ENCODE measurements at places on chromosomes 1 and 21. TPM values are rescaled to one million over a fixed set of nuclear protein-coding genes. Genes with fewer than 3 reads are reported as not detected.

DNA sequence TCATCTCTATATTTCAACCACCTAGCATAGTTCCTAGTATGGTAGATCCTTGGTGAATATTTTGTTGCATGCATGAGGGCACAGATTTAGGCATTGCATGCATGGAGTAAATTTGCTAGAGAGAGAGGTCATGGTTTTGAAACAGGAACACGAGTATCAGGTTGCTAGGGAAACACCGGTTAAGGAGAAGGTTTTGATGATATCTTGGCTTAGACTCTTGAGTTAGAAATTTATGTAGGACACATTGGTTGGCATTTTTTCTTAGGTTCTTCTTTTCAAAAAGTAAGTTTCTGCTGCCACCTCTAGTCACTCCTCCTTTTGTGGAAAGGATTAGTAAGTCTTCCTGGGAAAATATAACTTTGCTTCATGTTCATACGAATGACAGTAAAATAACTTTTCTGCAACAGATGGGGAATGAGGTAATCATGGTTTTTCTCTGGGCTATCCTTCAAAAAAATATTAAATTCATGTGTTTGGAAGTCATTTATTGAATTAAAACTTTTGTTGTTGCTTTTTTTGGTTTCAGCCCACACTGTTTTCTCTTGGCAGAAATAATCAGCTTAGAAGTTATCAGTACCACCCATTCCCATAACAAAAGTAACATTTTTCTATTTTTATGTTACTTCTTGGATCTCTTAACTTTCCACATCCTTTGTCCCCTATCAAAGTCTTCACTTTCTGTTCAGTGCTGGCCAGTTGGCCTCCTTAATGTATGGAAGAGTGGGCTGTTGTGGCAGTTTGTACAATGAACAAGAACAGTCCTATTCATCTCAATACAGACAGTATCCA, 97.3 kb downstream of the PLA2G4A start:
- H3K27ac ChIP-seq, result no peak overlapping the region
- no peak for DNase-seq
- peaks cover 6% of the 10 kb centered on the region for H3K4me1 ChIP-seq
- H3K27me3 ChIP-seq, result no peaks in the 10 kb centered on the region
- no peak overlapping the region for H3K4me3 ChIP-seq

DNA sequence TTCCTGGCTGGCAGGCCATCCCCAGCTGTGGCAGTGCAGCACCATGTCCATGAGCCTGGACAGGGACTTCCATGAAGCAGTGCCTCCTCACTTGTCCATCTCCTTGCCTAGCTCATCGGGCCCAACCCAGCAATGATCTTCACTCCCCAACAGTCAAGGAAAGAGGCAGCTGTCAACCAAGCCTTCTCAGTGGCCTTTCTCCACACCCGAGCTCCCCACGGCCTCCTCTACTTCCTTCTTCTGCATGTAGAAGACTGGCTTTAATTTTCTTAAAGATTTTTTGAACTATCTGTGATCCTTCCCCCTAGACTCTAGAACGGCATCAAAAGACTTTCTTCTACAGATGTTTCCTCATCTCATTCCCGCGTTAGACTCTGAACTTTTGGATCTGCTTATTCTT, 65.5 kb upstream of the COA6 start:
- no peak overlapping the region for H3K4me3 ChIP-seq
- no peaks in the 10 kb centered on the region for H3K36me3 ChIP-seq

GRCh38 chr1:239739919-239740318, 351.8 kb upstream of the FMN2 start:
- H3K4me3 ChIP-seq, result no peak overlapping the region
- H3K27me3 ChIP-seq, result no peaks in the 10 kb centered on the region
- DNase-seq, result no peak
- H3K4me1 ChIP-seq, result peaks cover 3% of the 10 kb centered on the region
- H3K36me3 ChIP-seq, result no peaks in the 10 kb centered on the region

- DNase-seq, result no peak
- H3K27me3 ChIP-seq, result no peaks in the 10 kb centered on the region
- H3K4me1 ChIP-seq, result peaks cover 13% of the 10 kb centered on the region
These were observed 1.9 kb downstream of the PSMG1 start for GRCh38 chr21:39181205-39181818.

- no peaks in the 10 kb centered on the region for H3K27me3 ChIP-seq
- no peak for DNase-seq
- H3K4me3 ChIP-seq, result no peak overlapping the region
- peaks cover 25% of the 10 kb centered on the region for H3K36me3 ChIP-seq
These were observed 72.4 kb downstream of the ADARB1 start for GRCh38 chr21:45146801-45147200.

DNA sequence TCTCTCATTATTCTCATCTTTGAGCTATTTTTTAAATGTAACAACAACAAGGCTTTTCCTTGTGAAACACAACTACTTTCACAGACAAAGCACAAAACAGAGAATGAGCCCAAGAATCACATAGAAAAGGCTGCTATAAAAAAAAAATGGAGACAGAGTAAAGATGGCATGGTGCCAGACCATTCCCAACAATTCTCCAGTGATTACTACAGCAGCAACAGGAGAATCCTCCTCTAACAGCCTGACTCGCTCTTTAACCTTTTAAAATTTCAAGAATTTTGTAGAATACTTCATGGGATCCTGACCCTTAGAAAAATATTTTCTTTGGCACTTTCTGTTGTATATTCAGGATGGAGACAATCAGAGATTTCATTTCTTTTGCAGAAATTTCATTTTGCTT, 3.8 kb upstream of the BCAS2 start:
- H3K4me1 ChIP-seq, result peaks cover 17% of the 10 kb centered on the region
- peaks cover 5% of the 10 kb centered on the region for H3K36me3 ChIP-seq
- H3K27ac ChIP-seq, result no peak overlapping the region
- no peak overlapping the region for H3K4me3 ChIP-seq
- DNase-seq, result no peak

DNA sequence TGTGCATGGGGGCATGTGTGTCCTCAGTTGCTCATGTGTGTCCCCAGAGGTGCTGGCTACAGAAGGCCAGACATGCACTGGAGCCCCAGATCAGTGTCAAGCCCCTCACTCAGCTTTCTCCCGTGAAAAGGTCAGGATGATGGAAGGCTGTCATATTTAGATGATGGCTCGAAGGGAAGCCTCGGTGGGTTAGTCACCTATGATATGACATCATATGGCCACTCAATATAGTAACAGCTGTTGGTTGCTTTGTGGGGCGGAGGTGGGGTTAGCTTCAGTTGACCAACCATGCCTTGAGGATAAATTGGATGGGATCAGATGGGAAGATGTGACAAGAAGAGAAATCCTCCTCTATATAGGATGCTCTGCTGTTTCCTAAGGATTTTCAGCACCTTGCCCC, 43.5 kb upstream of the ATF3 start:
- H3K4me1 ChIP-seq, result peaks cover 8% of the 10 kb centered on the region
- no peak overlapping the region for H3K4me3 ChIP-seq
- no peaks in the 10 kb centered on the region for H3K27me3 ChIP-seq
- H3K36me3 ChIP-seq, result no peaks in the 10 kb centered on the region
- no peak overlapping the region for H3K27ac ChIP-seq

DNA sequence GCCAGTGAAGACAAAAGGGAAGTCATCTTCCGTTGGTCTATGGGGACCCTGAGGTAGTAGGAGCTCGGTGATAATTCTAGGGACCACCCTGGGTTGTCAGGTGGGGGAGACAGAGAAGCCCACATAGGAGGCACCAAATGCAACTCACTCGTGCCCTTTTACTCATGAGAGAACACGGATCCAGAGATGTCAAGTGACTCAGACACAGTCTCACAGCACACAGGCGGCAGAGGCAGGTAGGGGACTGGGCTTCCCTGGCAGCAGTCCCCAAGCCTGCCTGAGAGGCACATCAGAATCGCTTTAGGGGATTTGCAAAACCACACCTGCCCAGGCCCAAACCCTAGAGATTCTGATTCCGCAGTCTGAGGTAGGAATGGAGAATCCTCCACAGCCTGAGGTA, 31.3 kb upstream of the RUNX3 start:
- H3K27me3 ChIP-seq, result no peaks in the 10 kb centered on the region
- H3K4me3 ChIP-seq, result no peak overlapping the region
- no peak for DNase-seq
- H3K36me3 ChIP-seq, result no peaks in the 10 kb centered on the region

- peaks cover 16% of the 10 kb centered on the region for H3K4me1 ChIP-seq
- peak; percentile 72 for DNase-seq
- peak within 1 kb of the TSS; percentile 39 for H3K4me3 ChIP-seq
- peaks cover 13% of the 10 kb centered on the region for H3K27me3 ChIP-seq
- no peaks in the 10 kb centered on the region for H3K36me3 ChIP-seq
- H3K27ac ChIP-seq, result no peak within 1 kb of the TSS
These were observed at the start of gene DYNLT5 for GRCh38 chr1:66752000-66752592. TSS of gene DYNLT5 (plus strand) at chr1:66752459. CDS start at chr1:66754659, 2,200 bp downstream.

- H3K27me3 ChIP-seq, result no peaks in the 10 kb centered on the region
- no peak overlapping the region for H3K27ac ChIP-seq
- H3K4me3 ChIP-seq, result no peak overlapping the region
- no peaks in the 10 kb centered on the region for H3K4me1 ChIP-seq
- peak; percentile 82 for DNase-seq
- no peaks in the 10 kb centered on the region for H3K36me3 ChIP-seq
These were observed 29.4 kb upstream of the CD2 start for GRCh38 chr1:116724765-116725375.

- peak overlapping the region; percentile 97 for H3K4me3 ChIP-seq
- DNase-seq, result peak; percentile 43
- peak overlapping the region; percentile 99 for H3K27ac ChIP-seq
- peaks cover 21% of the 10 kb centered on the region for H3K4me1 ChIP-seq
These were observed 2.0 kb upstream of the NID1 start for GRCh38 chr1:236066828-236067386.

DNA sequence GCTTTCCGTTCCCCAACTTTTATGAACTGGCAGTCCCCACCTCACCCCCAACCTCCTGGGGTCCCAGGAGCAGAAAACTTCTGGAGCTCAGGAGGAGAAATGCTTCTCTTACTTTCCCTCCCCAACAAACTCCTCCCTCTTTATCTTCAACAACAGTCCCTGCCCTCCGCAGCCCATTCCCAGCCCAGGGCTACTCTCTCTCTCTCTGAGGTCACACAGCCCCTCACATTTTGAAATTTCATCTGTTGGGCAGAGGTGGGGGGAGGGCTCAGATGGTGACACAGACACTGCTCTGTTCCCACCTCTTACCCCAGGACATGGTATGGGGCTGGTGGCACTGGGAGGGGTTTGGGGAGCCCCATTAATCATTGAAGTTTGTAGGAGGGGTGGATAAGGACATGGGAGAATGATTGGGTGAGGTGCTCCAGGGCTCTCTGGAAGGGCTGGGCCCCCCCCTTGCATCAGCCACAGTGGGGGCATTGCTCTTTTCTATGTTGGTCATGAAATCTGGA, 6.0 kb downstream of the PIK3CD start:
- H3K27me3 ChIP-seq, result peaks cover 15% of the 10 kb centered on the region
- H3K36me3 ChIP-seq, result no peaks in the 10 kb centered on the region
- DNase-seq, result no peak
- no peak overlapping the region for H3K4me3 ChIP-seq
- no peak overlapping the region for H3K27ac ChIP-seq

DNA sequence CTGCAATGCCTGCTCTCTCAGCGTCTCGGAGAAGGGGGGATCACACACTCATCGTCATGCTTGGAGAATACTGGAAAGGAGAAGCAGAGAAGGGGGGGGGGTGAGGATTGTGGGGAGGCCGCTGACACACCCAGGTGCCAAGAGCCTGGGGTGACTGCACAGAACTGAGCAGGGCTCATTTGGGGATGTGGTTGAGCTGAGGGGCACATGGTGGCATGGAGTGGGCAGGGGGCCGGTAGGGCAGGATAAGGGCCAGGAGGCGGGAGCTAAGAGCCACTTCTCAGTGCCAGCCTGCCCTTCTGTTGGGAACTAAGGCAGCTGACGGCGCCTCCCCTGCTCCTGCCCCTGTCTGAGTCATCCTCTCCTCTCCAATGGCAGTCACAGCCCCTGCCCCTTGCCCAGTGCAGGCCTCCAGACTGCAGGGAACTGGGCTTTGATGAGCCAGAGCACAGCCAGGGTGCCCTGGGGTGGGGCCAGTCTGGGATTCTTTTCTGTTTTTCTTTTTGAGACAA, 27.2 kb downstream of the MRPL37 start:
- DNase-seq, result peak; percentile 47
- peaks cover 37% of the 10 kb centered on the region for H3K4me1 ChIP-seq
- no peak overlapping the region for H3K27ac ChIP-seq
- no peaks in the 10 kb centered on the region for H3K27me3 ChIP-seq

- no peak overlapping the region for H3K4me3 ChIP-seq
- no peaks in the 10 kb centered on the region for H3K4me1 ChIP-seq
- DNase-seq, result no peak
These were observed 56.4 kb upstream of the ADORA3 start for GRCh38 chr1:111559736-111560279.

DNA sequence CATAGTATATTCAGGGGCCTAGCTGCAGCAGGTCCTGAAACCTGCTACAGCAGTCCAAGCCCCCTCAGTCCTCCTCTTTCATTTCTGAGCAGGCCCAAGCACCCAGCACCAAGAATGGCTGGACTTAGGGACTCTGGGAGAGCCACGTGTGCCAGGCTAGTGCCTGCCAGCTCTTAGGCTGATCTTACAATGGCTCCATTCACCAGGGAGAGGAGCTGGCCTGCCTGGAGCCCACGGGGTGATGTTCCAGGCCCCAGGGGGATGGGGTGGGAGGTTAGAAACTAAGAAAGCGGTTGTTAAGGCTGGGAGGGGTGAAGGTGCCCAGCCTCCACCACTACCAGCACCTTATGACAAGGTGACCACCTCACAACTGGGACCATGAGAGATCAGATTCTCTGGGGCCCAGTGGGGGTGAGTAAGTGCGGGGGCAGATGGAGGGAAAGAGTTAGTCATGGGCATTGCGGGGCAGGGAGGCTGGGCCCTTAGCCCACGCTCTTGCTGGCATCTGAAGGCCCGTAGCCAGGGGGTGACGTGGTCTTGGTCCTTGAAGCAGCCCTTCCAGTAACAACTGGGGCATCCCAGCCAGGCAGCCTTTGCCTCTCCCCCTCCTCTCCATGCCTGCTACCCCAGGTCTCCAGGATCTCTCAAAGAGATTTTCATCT, 30.3 kb upstream of the CLIC4 start:
- peaks cover 16% of the 10 kb centered on the region for H3K4me1 ChIP-seq
- no peaks in the 10 kb centered on the region for H3K36me3 ChIP-seq
- no peaks in the 10 kb centered on the region for H3K27me3 ChIP-seq

DNA sequence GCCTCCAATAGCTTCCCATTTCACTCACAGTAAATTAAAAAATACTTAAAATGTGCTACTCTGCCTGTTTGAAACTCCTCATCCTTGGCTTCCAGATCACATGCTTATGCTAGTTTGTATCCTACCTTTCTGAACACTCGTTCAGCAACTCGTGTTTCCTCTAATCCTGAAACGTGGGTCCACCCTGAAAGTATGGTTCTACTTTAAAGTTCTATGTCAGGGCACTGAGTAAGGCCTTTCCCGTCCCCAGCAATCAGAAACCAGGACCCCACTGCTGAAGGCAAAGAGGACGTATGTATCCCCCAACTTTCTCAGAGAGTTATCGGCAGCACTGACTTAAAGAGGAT, 419 bp upstream of the TSEN15 start:
- peak overlapping the region; percentile 90 for H3K4me3 ChIP-seq
- H3K27ac ChIP-seq, result peak overlapping the region; percentile 91
- H3K27me3 ChIP-seq, result no peaks in the 10 kb centered on the region
- peaks cover 32% of the 10 kb centered on the region for H3K4me1 ChIP-seq
- peaks cover 12% of the 10 kb centered on the region for H3K36me3 ChIP-seq

GRCh38 chr1:7539769-7540175, 231.3 kb upstream of the VAMP3 start:
- no peak overlapping the region for H3K4me3 ChIP-seq
- peaks cover 12% of the 10 kb centered on the region for H3K27me3 ChIP-seq
- H3K4me1 ChIP-seq, result no peaks in the 10 kb centered on the region

Gene KRTAP21-1
- total RNA-seq, result not detected

Gene OR2M3
- total RNA-seq, result not detected

Gene RORC
- total RNA-seq, result 16.2 TPM

Gene DYRK3
- 6.4 TPM for total RNA-seq

Gene SLFNL1
- total RNA-seq, result 3.1 TPM

Gene GPR89A
- total RNA-seq, result 17.4 TPM

Gene COX20
- total RNA-seq, result 58.0 TPM

Gene OR10J5
- total RNA-seq, result not detected

Data from stomach (tissue), 19 donors.